Stimulated activated CD8-positive, alpha-beta memory T cell treated with anti-CD3 and anti-CD28 coated beads, Interleukin-2, amount 100 ng/mL, for 1 hour (primary cell): ENCODE measurements at places on chromosomes 4 and X.

DNA sequence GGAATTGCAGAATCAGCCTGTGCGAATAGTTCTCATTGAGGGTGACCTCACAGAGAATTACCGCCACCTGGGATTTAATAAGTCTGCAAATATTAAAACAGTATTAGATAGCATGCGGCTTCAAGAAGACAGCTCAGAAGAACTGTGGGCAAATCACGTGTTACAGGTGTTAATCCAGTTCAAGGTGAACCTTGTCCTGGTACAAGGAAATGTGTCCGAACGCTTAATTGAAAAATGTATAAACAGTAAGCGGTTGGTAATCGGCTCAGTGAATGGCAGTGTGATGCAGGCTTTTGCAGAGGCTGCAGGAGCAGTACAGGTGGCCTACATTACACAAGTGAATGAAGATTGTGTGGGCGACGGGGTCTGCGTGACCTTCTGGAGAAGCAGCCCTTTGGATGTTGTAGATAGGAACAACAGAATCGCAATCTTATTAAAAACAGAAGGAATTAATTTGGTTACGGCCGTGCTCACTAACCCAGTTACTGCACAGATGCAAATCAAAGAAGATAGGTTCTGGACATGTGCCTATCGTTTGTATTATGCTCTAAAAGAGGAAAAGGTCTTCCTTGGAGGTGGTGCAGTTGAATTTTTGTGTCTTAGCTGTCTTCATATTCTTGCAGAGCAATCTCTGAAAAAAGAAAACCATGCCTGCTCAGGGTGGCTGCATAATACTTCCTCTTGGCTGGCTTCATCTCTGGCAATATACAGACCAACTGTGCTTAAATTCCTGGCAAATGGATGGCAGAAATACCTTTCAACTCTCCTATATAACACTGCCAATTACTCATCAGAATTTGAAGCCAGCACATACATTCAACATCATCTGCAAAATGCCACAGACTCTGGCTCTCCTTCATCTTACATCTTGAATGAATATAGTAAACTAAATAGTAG is 10.7 kb downstream of the BBS12 start:
- no peak for DNase-seq

DNA sequence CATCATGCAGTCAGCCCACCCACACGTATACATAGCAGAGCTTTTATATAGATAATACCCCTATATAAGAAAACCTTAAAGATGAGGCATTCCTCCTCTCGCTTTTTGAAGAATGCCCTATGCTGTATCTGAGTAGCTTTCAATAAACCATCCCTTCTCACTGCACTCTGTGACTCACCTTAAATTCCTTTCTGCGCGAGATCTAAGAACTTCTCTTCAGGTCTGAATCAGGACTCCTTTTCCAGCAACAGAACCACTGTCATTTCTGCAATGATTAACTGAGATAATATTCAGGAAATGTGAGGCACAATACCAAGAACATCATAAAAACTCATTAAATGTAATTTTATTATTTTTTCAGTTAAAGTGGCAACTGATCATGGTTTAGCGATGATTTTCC is 76.4 kb upstream of the DCLK2 start:
- no peak for DNase-seq

DNA sequence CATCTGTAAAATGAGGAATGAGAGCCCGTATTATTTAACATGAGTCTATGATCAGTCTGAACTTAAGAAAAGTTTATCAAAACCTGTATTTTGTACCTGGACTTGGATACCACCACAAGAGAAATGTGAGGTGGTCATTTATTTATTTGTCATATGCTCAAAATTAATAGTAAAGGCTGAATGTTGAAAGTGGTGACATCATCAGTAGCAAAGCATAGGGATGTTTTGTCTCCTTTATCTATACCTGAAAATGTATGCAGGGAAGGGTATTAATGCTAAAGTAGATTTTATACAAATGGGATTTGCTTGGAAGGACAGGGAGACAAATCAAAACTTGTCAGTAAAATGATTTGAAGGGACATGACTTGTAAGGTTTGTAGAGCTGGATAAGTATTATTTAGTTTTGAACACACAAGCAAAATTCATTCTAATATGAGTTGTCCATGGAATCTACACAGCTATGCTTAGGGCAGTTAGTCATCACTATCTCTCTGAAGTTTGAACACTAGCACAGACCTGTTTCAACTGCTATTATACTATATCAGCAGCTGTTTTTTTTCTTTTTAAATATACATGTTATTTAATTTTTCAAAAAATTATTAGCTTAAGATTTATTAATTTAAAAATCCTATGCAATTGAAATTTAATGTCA is 52.4 kb upstream of the GUCY1A1 start:
- no peak for DNase-seq

DNA sequence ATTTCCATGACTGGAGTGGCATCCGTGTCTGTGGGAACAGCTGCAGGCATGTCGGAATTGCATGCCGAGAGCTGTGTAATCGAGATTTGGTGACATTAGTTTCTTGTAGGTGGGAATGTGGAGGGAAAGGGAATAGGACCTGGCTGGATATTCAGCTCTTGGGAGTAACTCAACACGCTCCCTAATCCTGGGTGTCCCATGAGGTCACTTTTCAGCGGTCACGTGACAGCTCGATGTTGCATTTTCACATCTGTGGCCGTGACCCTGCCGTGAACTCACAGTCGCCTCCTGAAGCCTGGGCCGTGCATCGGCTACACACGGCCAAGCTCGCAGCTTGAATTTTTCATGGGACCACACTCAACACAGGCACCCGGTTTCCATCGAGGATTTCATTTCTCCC is 25.8 kb upstream of the PSAPL1 start:
- DNase-seq: no peak

- DNase-seq: no peak
Measured at GRCh38 chrX:24350217-24350616, 10.2 kb upstream of the SUPT20HL1 start.

DNA sequence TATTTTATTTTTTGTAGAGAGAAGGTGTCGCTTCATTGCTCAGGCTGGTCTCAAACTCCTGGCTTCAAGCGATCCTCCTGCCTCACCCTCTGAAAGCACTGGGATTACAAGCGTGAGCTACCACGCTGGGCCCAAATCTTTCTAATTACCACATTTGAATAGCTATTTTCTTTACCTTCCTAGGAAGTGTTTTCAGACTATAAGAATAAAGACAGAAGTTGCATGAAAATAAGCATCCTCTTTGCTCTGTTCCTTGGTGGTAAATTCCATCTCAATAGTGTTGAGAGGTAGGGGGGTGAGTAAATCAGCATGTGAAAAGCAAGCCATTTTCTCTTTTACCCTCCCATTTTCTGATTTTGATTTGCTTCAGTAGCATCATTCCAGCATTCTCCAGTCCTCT is 122.4 kb downstream of the LARP7 start:
- DNase-seq: no peak

- no peak for DNase-seq
Measured at GRCh38 chrX:108090491-108091263, 665 bp downstream of the PSMD10 start.

- no peak for DNase-seq
Measured at GRCh38 chr4:150354214-150354796, 227.6 kb upstream of the MAB21L2 start.

DNA sequence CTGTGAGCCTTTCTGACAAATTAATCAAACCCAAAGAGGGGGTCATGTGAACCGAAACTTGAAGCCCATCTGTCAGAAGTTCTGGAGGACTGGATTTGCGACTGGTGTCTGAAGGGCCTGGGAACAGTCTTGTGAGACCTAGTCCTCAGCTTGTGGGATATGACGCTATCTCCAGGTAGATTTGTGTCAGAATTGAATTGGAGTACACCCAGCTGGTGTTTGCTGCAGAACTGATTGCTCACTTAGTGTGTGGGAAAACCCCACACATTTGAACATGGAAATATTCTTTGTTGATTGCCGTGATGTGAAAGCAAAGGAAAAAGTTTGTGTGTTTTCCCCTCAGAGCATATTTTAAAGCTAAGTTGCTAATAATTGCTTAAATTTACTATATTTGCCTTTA is 30.3 kb upstream of the TMSB15B start:
- no peak for DNase-seq

DNA sequence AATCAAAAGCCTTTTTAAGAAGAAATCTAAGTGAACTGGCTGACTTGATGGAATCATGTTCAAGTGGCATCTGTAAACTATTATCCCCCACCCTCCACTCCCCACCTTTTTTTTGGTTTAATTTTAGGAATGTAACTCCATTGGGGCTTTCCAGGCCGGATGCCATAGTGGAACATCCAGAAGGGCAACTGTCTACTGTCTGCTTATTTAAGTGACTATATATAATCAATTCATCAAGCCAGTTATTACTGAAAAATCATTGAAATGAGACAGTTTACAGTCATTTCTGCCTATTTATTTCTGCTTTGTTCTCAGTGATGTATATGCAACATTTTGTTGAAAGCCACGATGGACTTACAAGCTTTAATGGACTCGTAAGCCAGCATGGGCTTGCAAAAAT is 162.3 kb downstream of the STIM2 start:
- DNase-seq: no peak

GRCh38 chr4:77629885-77630284 is 24.3 kb downstream of the CXCL13 start:
- DNase-seq: no peak

DNA sequence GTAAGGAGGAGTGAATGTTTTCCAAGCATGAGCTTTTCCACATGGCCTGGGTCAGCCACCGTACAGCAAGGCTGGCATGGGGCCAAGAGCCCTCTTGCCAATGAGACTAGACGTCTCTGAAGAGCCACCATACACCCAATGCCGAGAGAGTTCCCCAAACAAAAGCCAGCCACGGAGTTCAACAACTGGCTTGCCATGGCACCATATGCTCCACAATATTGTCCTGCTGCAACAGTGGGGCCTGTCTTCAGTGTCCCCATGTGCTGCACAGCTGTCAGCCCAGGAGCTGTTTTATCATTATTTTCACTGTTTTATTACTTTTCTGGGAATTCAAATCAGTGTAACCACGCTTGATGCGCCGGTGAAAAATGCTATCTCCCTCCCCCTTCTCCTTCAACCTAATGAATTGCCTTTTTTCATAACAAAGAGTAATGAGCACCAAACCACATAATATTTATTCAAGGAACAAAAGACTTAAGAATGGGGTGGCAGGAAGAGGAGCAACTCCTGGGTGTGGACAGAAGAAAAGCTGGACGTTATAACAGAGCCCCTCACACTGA is 18.4 kb downstream of the MAML3 start:
- no peak for DNase-seq

DNA sequence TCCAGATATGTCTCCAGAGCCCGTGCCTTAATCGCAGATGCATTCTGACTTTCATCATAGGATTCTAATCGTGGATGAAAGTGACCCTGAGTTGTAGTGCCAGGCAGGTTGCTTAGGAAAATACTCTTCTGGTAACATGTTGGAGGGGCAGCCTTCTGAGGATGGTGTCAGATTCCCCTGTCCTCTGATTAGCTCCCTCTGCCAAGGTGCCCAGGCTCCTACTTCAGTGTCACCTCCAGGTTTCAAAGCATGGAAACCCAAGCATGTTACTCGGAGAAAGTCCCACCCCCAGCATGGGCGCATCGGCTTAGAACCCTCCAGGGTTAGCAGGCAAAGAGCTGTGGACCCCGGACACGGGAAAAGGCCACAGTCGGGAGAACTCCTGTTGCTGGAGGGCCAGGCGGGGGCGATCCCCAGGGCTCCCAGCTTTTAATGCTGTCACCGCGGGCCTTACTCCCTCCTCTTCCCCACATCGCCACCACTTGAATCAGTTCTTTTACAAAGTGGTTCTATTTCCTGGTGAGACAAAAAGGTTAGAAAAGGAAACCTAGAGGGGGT is 44.5 kb downstream of the TRIM2 start:
- DNase-seq: no peak

- no peak for DNase-seq
Measured at GRCh38 chrX:34503119-34503518, 154.0 kb downstream of the TMEM47 start.

DNA sequence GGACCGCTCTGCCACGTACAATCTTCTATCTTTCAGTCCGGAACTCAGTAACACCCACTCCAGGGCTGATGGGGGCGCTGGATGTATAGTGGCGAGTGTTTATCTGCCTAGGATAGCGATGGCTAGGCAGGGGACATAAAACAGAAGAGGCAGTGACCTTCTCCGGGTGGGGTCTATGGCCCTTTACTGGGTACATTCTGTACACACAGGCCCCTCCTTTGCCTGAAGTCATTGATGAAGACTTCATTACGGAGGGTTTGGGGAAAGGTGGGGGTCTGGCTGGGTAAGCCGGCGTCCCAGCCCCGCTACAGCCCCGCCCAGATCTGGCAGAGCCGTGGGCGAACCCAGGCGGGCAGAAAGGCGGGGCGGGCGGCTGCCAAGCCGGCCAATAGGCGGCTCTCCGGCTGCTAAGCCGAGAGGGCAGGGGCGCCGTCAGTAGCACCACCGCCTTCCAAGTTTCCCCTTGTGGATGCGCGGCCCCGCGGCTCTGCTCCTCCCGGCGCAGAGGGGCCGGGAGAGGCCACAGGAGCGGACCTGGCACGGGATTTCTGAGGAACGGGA is at the start of gene CHST7:
CHST7 (plus strand) TSS at position 435 of the 561 bp plus-strand sequence. CDS start 167 bp downstream, outside the sequence.
- peak; percentile 32 for DNase-seq

DNA sequence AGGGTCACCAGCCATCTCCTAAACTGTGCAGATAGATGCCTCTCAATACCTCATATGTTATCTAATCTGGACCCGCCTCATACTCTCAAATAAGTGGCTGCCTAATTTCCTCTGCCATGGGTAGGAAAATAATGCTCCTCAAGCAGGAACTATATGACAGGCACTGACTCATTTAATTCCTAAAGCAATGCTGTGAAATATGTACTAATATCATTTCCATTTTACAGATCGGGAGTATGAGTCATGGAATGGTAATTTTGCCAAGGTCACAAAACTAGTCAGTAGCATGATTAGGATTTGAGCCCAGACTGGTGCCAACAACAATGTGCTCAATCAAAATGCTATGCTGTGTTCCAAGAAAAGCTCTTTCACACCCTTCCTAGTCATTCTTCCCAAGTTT is 3.0 kb upstream of the NXT2 start:
- DNase-seq: no peak

GRCh38 chr4:40275065-40275730 is 59.9 kb upstream of the CHRNA9 start:
- no peak for DNase-seq
